NCI-H748 treated with DMSO at 0.1 percent for 48 hours (cell line): ENCODE measurements at places on chromosomes 3 and 15.
A peak's percentile ranks its signal among the peaks of the same experiment; 100 is the strongest.

- DNase-seq, result peak; percentile 59
Measured at GRCh38 chr3:195895078-195895860, 13.1 kb downstream of the TNK2 start.

DNA sequence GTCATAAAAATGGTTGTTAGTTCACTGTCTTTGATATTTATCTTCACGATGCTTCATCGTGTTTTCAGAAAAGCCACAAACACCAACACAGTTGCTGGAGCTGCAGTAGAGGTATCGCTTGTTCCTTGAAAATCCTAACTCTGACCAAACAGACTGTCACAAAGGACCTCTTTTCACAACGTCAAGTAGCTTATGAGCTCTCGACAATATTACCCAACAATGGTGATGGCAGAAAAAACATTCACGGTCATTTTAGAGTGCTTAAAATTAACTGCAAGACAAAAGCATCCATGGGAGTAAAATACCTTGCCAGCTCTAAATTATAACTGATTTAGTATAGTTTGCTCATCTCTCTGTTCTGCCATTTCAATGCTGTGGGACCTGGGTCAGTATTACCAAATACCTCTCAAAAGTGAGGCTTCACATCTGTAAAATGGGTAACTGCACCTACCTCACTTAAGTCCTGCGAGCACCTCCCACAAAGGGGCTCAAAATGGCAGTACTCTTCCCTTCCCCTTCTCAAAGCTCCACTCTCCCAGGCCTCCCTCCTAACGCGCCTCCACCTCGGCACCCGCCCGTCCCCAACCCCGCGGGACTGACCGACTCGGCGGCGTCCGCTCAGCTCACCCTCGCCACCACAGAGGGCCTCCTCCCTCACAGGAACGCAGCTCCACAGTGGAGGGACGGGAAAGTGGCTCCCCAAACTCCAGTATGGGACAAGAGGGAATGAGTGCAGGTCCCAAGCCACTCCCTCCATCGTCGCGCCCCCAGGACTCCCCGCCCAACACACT, 546 bp downstream of the TRIM59 start:
- DNase-seq, result no peak

GRCh38 chr3:105518806-105519418, 152.2 kb downstream of the ALCAM start:
- peak; percentile 49 for DNase-seq

GRCh38 chr15:52117549-52117948, 5.0 kb upstream of the BCL2L10 start:
- no peak for DNase-seq

- DNase-seq, result no peak
Measured at GRCh38 chr3:50254577-50255250, 14.2 kb upstream of the SEMA3B start.
